CD4-positive, alpha-beta T cell treated with Interleukin-6 at 100 ng/mL for 8 hours (primary cell): ENCODE measurements at places on chromosomes 7 and 10.

GRCh38 chr10:12919574-12919973 is 81.9 kb downstream of the CCDC3 start:
- no peak for DNase-seq

GRCh38 chr7:122082670-122083069 is 61.4 kb downstream of the AASS start:
- no peak for DNase-seq

DNA sequence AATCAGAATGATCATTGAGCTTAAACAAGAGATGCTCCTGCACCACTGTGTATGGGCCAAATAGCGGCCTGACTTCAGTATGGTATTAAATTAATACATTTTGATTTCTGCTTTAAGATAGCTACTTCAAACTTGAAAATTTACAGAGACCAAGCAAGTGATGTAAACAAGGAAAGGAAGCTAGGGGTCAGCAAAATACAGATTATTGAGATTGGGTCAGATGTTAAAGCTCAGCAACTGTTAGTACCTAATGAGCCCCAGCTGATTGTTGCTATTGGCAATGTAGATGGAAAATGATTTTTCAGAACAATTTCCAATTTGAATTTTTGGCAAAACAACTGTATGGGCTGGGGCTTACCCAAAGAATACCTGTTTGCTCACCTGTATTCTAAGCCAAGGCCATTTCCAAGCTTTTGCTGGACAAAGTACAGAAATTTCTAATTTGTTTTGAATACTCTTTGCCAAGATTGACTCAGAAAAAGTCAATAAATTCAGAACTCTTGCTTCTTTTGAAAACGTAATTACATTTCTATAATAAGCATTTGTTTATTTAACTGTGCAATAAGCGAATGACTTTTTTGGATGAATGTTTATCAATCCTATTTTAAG is 23.0 kb upstream of the DLD start:
- DNase-seq, result no peak

DNA sequence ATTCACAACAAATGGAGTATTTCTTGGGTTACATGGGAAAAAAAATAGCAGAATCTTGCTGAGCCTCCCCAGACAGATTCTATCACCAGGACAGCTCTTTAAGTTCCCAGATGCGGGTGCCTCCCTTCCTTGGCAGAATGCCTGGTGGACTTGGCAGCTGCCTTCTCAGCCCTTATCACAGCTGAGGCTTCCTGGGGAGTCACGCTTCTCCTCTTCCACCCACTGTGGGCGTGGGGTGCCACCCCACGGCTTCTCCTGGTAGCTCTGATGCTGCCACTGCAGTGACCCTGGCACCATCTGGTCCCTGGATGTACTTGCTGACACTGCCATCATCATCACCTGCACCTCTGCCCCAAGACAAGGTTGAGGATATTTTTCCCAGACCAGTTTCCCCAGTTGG is 16.2 kb upstream of the NME8 start:
- DNase-seq, result no peak

- peak; percentile 42 for DNase-seq
Observed at GRCh38 chr7:112869111-112869774, 79.0 kb upstream of the TMEM168 start.

DNA sequence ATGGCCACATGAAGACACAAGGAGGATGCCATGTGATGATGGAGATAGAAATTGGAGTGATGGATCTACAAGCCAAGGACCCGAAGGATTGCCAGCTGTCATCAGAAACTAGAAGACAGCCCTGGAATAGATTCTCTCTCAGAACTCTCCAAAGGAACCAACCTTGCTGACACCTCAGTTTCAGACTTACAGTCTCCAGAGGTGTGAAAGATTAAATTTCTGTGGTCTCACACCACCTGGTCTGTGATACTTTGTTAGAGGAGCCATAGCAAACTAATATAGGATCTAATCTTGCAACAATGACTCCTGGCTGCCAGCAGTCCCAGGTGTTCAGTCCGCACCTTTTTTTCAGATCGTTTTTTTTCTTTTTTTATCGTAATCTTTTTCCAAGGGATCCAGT is 647.3 kb upstream of the GHITM start:
- DNase-seq, result no peak

DNA sequence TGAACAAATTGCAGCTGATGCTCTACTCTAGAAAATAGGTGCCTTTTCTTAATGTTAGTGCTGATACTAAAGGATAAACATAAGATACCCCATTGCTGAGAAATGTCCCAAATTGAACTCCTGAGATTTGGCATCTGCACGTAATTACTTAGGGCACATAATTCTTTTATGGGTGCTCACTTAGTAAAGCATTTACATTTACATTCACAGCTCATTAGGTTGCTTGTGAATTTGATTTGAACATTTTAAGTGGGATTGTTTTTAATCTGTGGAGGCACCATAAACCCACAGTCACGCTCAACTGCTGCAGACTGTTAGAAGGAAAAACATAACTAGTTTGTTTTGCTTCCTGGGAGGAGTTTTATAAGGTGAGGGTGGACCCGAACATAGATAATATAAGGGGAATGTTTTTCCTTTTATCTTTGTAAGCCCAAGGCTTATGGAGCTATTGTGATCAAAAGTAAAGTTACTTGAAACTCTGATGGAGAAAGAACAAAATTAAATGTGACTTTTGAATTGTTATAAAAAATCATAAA is 560.8 kb downstream of the REEP3 start:
- no peak for DNase-seq

- no peak for DNase-seq
Observed at GRCh38 chr10:81688459-81688858, 186.5 kb upstream of the NRG3 start.
